ENCODE measurements at places on chromosomes 3 and 15.

DNA sequence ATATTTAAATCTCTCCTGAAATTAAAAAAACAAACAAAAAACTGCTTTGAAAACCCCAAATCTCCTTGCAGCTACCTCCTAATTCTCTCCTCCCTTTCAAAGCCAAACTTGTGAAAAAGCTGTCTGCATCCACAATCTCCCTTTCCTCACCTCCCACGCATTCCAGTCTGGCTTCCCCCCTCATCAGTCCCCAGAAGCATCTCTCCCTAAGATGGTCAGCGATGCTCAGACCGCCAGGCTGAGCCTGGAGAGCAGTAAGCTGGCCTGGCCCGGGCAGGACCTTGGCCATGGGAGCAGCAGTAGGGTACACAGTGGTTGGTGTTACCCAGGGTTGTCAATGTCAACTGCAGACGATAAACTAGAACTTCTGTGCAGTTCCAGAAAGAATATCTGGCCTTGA lies 32.9 kb upstream of the BLM start:
- DNase-seq: no peak

- DNase-seq: no peak
Observed at GRCh38 chr3:30228302-30228631, 378.1 kb upstream of the TGFBR2 start.

DNA sequence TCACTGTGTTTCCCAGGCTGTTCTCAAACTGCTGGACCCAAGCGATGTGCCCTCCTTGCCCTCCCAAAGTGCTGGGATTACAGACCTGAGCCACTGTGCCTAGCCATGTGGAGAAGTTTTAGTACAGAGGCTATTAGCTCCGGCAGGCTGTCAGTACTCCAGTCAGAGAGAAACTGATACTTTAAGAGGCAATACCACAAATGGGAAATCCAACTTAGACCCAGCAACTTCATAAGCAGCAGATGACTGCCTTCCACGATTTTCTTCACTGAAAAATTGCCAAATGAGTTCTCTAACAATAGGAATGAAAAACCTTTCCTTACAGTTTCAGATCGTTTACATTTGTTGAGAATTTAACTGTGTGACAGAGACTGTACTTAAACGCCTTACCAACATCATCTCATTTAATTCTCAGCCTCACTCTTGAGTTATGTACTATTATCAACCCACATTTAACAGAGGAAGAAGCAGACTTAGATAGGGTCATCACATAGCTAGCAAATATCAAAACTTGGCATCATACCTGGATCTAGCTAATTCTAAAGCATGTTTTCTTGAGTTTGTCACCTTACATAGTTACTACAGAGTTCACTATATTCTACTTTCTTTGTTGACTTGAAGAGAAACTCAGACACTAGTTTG lies 127.4 kb downstream of the TCF12 start:
- DNase-seq: no peak

- peak; percentile 62 for DNase-seq
Observed at GRCh38 chr3:20060974-20061685, 20.9 kb downstream of the KAT2B start.

- DNase-seq: no peak
Observed at GRCh38 chr3:21310891-21311290, 440.1 kb downstream of the ZNF385D start.

DNA sequence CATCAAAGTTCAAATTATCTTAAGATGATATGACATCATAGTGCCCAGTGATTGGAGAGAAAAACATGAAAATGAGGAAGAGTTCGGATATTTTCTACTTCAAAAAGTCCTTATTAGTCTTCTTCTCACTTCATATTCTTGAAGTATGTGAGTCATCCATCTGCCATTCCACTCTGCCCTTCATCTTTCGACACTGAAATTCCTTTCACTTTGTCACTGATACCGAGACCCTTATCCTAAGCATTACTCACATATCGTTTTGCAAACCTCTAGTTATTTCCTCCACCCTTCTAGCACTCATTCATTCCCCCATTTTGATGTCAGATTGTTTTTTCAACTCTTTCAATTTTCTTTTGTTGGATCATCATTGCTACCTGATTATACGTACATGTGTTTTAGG lies 4.0 kb downstream of the OR5H14 start:
- no peak for DNase-seq

GRCh38 chr15:56272454-56272853 lies 28.8 kb upstream of the RFX7 start:
- DNase-seq: no peak

- no peak for DNase-seq
Observed at GRCh38 chr3:188446766-188447165, 292.8 kb downstream of the LPP start.

DNA sequence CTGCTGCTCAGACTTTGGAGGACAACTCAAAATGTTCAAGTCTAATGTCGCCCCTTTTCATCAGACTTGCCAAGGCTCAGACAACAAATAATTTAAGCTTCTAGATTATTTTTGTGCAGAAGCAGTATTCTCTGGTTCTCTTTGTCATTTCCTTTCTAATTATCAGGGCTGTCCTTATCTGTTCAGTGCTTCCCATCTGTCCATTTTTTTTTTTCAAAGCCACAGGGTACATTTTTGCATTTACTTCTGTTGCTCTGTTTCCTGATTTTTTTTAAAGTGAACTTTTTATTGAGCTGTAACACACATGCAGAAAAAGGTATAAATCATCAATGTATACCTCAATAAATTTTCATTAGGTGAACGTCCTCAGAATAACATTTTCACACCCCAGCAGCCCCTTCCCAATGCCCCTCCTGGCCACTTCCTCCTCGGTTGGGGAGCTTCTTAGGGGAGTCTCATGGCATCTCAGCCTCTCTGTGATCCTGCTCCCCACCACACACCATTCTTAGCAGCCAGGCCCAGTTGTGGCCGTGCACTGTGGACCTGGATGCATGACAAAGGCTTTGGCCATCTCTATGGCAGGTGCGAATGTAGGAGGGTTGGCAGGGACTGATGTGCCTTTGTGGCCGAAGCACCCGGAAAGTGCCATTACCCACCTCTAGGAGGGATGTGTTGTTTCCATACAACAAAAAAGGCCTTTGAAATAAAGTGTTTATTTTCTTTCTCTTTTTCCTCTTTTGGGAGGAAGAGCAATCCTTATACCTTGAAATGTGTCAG lies 303.5 kb upstream of the LRRFIP2 start:
- DNase-seq: no peak

GRCh38 chr15:42094512-42094963 lies at the start of gene PLA2G4D:
PLA2G4D (minus strand) TSS chr15:42094562; CDS start chr15:42094459, 103 bp downstream.
- DNase-seq: no peak

DNA sequence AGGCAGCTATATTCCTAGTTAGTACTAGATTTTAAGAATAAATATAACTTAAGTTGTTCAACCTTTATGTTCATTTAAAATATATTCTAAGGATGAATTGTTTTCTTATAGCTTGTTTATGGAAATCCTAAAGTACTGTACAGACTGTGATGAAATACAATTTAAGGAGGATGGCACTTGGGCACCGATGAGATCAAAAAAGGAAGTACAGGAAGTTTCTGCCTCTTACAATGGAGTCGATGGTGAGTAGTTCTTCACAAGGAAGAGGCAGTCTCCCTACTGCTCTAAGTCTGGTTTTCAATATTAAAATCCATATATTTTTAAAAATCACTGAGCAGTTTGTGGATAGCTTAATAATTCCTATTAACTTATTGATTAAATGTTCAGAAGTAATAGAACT lies 29.6 kb downstream of the CALML4 start:
- peak; percentile 37 for DNase-seq

DNA sequence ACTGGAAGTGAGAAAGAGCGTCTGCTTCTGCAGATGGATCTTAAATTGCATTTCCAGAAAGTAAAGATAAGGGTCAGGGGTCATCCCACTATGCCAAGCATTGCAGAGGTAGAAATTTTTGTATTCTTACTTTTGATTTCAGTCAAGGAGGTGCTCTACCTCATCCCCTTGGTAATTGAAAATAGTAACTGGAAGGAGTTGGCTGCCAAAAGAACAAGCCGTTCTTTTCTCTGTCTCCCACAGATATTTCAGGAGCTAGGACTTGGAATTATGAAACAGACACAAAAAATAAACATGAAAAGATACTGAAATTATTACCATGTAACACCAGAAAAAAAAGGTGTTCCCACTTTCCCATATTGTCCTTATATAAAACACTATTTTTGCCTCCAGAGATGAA lies 309.9 kb upstream of the UMPS start:
- DNase-seq: no peak

DNA sequence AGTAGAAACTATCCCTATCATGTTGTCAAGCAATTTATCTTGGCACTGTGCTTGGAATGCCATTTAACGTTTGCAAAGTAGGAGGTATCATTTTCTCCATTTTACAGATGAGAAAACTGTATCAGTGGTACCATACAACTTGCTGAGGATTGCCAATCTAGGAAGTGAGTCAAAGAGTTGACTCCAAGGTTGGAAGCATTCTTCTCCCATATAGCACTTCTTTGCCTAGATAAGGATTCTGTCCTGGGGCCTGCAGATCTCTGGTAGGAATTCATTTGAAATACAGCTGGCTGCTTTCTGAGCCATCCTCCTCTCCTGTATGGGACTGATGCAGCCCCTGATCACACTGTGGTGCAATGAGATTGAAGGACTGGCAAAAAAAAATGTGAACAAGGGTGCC lies 170.2 kb downstream of the ALDH1A2 start:
- no peak for DNase-seq

GRCh38 chr3:104584682-104585081 lies 782.0 kb upstream of the ALCAM start:
- DNase-seq: no peak

DNA sequence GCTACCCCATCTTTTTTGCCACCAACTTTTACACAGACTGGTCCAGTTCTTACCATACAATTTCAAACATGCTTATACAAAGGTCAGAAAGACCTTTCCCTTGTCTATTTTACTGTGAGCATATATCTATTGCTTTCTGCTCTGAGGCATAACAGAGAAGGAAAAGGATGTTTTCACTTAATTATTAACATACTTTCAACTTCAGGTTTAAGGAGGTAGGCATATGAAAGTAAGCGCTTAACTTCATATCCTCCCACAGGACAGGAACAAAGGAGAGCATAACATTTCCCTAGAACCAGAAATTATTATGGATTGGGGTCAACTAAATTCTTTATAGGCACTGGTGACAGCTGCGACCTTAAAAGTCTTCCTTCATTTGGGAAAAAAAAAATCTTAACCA lies 1.1 kb downstream of the MYEF2 start:
- DNase-seq: no peak

DNA sequence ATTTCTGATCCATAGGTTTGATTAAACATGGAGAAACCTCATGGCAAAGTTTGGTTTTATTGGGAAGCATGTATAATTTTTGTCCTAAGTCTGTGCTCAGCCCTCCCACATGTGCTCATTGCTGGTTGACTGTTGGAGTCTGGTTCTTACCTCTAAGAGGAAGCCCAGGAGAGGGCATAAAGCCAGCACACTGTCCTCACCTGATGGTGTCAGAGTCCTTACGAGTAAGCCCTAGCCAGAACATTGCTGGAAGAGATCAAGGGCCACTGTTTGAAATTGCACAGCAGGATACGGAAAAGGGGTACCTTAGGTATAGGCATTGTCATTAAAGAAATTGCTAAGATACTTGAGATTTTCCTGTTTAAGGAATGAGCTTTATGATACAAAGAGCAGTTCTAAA lies 21.3 kb downstream of the MLH1 start:
- no peak for DNase-seq

DNA sequence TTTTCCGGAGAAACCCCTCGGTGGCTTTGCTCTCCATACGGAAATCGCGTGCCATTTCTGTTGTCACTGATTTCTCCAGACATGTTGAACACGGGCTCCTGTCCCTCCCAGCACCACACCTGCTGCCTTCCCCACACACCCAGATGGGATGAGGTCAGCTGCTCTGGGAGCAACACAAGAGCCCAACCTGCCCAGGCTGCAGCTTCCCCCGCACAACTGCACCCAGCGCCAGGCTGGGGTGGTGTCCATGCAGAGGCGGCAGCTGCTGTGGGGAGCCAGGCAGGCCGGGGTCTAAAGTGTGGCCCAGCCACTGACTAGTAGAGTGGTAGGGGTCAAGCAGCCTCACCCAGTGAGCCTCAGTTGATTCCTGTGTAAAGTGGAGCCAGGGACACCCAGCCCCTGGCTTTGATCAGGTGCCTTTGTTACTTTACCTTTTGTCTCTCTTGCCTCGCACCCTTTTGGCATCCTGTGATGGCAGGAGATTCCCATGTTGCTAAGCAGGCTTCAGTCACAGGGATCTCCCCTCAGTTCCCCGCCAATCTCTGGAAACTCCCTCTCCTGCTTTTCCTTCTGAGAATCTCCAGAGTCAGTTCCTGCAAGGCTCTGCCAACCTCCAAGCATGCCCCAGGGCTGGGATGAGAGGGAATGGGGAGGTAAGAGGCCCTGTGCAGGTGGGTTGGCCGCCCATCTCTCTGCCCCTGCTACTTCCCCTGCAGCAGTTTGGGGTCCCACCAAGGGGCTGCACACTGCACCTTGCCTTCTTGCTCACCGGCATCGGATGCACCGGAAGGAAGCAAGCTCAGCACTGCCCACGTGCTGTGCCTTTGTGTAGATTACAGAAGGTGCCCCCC lies 91.8 kb upstream of the ALDH1A3 start:
- DNase-seq: no peak

DNA sequence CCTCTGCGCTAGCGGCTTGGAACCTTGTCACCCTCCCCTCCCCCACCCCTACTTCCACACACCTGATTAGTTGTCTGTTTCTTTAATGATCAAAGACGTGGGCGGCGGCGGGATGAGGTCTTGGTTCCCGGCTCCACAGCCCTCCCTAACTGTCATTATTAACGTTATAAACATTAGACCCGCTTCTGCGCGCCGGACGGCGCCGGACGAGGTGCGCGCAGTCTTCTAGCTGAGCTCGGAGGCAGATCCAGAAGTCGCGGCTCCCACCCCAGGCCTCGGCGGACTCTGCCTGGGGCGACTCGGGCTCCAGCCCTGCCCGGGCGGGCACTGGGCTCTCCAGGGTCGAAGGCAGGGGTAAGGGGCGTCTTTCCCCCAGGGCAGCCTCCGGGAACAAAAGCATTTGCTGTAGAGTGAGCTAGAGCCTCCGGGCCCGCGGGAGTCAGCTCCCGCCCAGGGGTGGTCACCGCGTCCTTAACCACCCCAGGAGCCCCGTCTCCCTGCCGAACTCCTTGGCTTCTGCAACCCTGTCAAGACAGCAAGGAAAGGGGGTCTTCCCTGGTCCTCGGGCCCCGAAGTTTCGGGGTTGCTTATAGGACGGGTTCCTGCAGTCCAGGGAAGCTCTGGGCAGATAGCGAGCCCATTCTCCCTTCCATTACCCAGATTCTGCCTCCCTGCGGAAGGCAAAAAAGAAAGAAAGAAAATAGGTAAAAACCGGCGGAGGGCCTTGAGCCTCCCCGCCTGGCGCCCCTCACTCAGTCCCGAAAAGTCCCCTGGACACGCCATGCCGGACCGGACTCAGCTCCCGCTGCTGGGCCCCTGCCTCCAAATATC lies 2.2 kb upstream of the ISLR2 start:
- DNase-seq: no peak

GRCh38 chr15:58440158-58440910 lies 8.5 kb downstream of the LIPC start:
- no peak for DNase-seq

GRCh38 chr3:127011270-127011992 lies 28.5 kb downstream of the PLXNA1 start:
- DNase-seq: no peak
